ENCODE measurements at places on chromosomes 3 and 15.

- DNase-seq = no peak
Observed at GRCh38 chr15:67013696-67014095, 51.7 kb upstream of the SMAD3 start.

DNA sequence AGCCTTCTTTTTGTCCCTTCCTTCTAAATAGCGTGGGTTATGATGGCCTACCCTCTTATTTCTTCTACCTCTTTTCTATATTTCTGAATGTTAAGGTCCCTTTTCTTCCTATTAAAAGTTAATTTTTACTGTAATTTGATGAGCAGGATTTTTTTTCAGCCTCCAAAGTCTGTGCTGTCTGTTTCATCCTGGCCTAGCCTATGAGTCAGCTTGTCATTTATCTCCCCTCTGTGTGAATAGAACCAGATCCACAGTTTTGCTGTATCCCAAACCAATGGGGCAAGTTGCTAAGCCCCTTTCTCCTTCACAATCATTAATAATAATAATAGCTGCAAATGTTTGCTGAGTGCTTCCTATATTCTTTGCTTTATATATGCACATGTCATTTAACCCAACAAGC, 18.1 kb upstream of the C3orf38 start:
- DNase-seq = no peak

GRCh38 chr15:60392986-60393790, 4.6 kb downstream of the ANXA2 start:
- peak; percentile 73 for DNase-seq

DNA sequence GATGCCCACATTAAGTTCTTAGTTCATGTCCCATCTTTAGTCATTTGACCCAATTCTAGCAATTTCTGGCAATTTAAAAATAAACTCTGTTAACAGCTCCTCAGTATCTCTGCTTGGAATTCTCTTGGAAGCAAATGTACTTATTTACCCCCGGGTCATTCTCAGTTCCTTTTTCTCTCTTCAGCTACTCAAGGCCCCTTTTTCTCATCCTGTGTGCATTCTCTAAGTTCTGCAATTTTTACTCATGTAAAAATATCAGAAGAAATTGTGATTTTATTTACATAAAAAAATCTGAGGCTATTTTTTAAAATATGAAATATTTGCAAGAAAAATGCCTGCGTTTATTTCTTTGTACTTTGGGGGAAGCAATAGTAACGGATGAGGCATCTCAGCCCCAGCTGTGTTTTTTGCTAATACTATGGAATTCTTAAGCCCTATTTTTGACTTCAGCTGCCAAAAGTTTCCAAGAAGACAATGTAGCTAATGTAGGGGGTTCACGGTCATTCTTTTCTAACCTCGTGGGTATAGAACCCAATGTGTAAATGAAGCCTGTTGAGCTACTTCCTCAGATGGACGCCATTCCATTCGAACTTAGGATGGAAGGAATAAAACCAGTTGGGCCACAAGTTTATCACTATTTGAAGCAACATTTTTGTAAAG, 20.0 kb downstream of the CERS3 start:
- DNase-seq = no peak

GRCh38 chr15:68369931-68370767, 61.8 kb downstream of the ITGA11 start:
- DNase-seq = no peak

DNA sequence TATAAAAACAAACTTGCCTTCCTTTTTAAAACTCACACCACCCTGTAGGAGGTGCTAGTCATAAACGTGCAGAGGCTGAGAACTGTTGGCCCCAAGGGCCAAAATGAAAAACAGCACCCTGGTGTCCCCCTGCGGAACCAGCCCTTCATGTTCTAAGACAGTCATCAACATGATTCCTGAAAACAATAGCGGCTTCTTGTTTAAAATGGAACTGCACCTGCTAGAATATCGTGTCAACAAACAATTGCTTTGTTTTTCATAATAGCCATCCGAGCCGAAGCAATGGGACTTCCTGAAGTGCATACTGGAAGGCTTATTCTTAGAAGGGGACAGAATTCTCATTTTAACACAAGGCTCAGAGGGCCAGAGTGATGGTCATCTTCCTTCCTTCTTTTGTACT, 43.7 kb downstream of the MECOM start:
- peak; percentile 18 for DNase-seq

- no peak for DNase-seq
Observed at GRCh38 chr3:140629357-140630137, 48.3 kb upstream of the TRIM42 start.

DNA sequence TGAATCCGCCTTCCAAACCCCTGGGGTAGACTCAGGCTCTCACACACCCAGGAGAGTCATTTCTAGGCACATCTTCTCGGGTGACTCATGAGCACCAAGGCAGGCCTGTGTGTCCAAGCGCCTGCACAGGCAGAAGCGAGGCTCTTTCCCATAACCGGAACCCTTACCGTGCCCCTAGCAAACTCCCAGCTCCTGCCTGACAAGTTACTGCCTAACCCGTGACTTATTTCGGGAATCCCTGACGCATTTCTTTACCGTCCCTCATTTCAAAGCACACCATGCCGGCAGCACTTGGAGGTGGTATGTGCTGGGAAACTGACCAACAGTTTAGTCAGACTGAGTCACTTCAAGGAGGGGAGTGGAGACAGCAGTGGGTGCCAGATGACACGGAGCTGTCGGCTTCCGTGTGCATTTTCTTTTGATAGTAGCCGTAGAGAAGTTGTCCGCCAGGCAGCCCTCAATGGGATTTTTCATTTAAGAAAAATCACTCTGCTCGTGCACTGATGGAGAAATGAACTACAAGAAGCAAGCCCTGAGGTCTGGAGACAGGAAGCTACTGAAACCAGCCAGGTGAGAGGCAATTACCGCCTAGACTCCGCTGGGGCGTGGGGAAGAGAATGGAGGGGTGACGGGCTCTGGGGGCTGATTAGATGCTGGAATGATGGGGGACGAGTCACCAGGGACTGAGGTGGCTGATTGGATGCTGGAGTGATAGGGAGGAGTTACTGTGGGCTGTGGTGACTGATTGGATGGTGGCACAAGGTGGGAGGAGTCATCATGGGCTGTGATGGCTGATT, 17.3 kb upstream of the HRH1 start:
- no peak for DNase-seq

DNA sequence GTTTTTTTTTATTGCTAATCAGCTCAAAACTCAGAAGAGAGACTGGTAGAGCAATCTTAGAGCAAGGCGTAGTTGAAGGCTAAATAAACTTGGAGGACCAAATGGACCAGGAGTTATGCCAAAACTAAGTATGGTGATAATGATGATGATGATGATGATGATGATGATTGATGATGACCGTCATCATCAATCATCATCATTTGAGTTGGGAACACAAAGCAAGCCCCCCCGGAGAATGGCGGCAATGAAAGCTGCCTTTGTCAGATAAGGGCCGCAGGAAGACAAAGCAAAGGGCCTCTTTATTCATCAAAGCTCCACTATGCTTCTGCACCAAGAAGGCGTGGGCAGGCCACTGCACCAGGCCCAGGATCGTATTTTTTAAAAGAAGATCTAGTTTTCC, 82.1 kb upstream of the RAD18 start:
- no peak for DNase-seq

DNA sequence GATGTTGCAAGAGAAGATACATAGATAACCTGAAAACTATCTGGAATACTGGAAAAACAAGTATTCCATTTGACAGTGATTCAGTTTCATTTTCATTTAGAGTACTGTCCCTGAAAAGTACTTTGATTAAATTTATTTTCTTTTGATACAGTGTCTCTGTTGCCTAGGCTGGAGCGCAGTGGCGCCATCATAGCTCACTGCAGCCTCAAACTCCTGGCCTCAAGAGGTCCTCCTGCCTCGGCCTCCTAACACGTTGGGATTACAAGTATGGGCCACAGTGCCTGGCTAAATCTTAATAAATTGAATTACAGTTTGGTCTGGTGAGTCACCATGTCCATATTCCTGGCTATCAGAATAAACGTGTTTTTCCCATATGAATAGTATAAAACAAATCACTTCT, 1.6 kb upstream of the LEO1 start:
- DNase-seq = no peak

GRCh38 chr3:56624725-56625124, 58.3 kb downstream of the TASOR start:
- no peak for DNase-seq

DNA sequence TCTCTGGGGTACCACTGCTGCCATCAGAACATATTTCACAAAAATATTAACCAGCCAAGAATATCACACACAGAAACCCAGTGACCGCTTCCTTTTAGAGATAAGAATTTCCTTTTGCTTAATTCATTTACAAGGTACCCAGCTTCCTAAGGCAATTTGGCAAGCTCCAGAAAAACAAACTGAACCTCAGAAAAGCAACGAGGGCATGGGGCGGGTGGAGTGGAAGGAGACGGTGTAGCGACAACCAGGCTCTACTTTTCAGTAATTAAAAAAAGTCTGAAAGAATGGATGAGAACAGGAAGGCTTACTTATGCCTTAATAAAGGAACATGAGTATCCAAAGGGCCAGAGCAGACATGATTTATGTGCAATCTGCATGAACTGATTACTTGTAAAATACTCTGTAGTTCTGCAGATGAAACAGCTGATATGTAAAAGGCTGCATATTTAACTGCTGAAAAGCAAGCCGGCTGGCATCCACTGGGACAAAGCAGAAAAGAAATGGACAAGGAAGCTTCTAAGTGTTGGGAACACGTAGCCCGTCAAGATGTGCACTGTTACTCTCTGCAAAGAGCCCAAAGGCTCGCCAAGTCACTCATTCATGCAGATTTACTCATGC, 18.6 kb downstream of the RFTN1 start:
- DNase-seq = no peak

DNA sequence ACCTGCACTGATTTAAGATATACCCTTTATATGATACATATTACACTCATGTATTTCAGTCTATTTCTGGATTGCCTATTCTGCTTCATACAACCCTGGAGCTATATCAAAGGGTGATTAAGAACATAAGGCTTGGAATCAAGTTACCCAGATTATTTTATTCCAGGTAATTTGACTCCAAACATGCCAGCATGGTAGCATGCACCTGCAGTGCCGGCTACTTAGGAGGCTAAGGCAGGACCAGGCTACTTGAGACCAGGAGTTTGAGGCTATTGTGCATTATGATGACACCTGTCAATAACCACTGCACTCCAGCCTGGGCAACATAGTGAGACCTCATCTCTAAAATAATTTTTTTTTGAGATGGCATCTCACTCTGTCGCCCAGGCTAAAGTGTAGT, 50.4 kb upstream of the NEO1 start:
- DNase-seq = no peak

DNA sequence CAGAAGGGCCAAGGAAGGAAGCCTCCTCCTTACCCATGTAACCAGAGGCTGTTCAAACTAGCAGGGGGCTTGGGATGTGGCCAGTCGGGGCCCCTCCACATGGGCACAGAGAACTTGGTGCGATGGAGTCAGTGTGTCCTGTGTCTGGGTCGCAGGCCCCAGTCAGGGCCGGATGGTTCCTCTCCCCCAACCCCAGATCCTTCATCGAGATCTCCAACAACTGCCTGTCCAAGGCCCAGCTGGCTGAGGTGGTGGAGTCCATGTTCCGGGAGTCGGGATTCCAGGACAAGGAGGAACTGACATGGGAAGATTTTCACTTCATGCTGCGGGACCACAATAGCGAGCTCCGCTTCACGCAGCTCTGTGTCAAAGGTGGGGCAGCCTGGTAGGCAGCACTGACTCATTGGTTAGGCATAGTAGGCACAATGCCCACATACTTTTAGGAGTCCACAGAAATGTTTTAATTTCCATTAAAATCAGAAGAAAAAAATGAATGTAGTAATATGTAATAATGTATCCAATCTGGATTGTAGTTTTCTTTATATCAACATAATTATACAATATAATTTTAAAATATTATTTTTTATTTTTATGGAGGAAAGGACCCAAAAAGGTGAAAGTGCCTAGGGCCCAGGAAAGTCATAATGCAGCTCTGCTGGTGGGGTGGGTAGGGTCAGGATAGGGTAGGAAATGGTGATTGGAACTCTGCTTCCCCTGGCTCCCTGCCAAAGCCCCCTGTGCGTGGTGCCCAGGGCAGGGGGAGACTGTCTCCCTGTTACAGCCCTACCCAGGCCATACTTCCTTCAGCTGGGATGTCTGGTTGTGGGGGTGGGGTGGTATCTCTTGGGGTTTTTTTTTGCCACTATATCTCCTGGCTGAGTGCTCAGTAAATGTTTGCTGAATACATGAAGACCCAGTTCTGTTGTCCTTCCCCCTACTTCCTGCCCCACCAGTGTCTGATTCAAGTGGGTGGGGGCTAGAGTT, 18.6 kb downstream of the DUOX1 start:
- no peak for DNase-seq

GRCh38 chr15:62254137-62254934, 89.3 kb upstream of the C2CD4B start:
- peak; percentile 37 for DNase-seq

DNA sequence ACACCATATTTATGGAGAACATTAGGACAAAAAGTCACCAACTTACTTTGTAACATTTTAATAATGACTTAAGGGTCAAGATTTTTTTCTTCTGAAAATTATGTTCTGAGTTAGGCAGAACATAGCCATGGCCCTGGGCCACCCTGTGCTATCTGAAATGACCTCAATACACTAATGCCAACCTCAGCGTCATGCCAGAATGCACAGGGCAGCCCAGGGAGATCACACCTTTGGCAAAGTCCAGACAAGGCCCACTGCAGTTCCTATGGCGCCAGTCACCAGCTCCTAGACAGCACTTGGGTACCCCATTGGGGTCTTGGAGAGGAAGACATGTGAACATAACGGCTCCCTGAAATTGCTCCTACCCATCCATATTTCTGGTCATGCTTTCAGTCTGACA, 33.1 kb downstream of the HCLS1 start:
- DNase-seq = no peak

GRCh38 chr3:72496051-72496670, 352.1 kb downstream of the SHQ1 start:
- no peak for DNase-seq

GRCh38 chr3:98529856-98530459, 1.8 kb upstream of the GPR15 start:
- DNase-seq = no peak

GRCh38 chr15:89090791-89091626, 2.8 kb downstream of the ABHD2 start:
- peak; percentile 41 for DNase-seq

DNA sequence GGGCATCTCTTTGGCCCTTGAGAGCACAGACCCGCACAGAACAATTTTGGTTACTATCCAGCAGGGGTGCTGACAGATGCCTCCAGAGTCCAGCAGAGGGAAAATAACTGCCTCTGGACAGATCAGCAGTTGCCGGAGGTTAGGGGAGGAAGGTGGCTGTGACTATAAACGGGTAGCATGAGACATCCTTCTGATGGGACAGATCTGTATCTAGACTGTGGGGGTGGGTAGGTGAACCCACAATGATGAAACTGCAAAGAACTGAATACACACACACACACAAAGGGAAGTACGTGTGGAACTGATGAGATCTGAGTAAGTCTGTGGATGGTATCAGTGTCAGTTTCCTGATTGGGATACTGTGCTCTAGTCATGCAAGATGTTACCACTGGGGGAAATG, 21.2 kb downstream of the ADAMTS7 start:
- DNase-seq = no peak

GRCh38 chr3:31230425-31231223, 302.1 kb upstream of the STT3B start:
- no peak for DNase-seq

Measured in NCI-H1092 treated with DMSO at 0.1 percent for 48 hours (cell line).